Activated naive CD8-positive, alpha-beta T cell treated with anti-CD3 and anti-CD28 coated beads, Interleukin-2, amount 10 ng/mL, durations not matched to agents 7 days and 5 days (primary cell): ENCODE measurements at places on chromosomes 6 and 20. TPM values are rescaled to one million over a fixed set of nuclear protein-coding genes. Genes with fewer than 3 reads are reported as not detected.
A peak's percentile ranks its signal among the peaks of the same experiment; 100 is the strongest.

LPA gene
- not detected for total RNA-seq

GGTLC1 gene
- not detected for total RNA-seq

ANKRD66 gene
- total RNA-seq, result not detected

BPIFA1 gene
- total RNA-seq, result not detected

- DNase-seq, result no peak
Measured at GRCh38 chr20:13788167-13788834, 3.5 kb downstream of the NDUFAF5 start.

GRCh38 chr20:47099825-47100441 is 205.3 kb downstream of the EYA2 start:
- no peak for DNase-seq

- no peak for DNase-seq
Measured at GRCh38 chr20:61569825-61570224, 317.8 kb downstream of the CDH4 start.

DNA sequence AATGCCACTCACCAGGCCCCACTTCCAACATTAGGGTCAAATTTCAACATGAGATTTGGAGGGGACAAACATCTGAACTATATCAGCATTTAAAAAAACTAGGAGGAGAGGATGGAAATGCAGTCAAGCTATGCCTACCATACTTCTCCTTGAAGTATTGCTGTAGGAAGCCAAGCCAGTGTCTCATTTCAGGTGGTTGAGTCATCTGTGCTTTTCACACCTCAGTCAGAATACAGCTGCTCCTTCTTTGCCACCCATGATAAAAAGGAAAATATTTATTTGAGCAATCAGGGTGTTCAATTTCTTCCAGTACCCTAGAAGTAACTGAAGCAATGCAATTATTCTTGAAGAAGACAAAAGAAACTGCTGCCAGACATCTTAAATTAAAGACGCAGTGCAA is 47.0 kb upstream of the EEF1E1 start:
- DNase-seq, result no peak

GRCh38 chr6:7546020-7546369 is 4.5 kb downstream of the DSP start:
- DNase-seq, result no peak

DNA sequence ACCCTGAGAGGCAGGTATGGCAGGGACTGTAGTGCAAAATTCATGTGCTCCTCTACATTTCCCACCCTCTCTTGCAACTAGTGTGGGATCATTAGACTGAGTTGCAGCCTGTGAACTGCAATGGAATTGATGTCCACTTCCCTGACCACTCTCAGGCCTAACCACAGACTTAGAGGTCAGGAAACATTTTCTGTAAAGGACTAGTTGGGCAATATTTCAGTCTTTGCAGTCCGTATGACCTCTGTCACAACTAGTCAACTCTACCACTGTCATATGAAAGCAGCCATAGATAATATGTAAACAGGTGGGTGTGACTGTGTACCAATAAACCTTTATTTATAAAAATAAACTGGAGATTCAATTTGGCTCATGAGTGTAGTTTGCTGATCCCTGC is 134.4 kb upstream of the TOP1 start:
- no peak for DNase-seq

DNA sequence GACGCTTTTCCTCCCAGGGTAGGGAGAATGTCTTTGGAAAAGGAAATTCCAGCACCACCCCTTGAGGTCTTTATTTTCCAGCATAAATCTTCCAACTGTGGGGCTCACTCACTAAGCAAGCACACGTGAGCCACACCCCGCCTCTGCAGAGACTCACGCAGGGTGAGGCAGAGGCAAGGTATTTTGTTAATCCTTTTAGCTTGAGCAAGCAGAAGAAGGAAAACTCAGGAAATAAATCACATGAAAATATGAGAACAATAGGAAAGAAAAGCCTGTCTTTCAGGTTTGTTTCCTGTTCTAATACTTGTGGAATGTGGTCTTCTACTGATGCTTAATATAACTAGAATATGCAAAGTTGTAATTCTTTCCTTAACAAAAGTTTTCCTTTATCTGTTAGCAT is 4.1 kb upstream of the PHACTR2 start:
- no peak for DNase-seq

GRCh38 chr6:1654054-1654453 is 44.3 kb downstream of the FOXC1 start:
- DNase-seq, result no peak

DNA sequence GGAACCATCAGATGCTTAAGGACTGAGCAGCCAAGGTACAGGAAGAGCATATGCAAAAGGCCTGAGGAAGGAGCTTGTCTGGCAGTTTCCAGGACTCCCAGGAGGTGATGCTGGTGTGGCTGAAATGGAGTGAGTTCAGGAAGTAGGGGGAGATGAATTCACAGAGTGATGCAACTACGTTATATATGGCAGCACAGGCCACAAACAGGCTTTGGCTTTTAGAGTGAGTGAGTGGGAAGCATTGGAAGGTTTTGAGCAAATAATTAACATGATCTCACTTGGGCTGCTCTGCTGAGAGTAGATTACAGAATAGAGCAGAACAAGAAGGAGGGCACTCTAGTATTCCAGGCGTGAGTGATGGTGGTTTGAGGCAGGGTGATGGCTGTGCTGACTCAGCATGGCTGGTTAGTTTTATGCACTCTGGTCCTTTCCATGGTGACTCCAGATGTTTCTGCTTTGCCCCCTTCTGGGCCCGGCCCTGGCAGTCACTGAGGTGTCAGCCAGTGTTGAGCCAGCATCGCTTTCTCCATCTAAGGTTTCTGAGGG is 6.5 kb downstream of the BTN2A2 start:
- no peak for DNase-seq

DNA sequence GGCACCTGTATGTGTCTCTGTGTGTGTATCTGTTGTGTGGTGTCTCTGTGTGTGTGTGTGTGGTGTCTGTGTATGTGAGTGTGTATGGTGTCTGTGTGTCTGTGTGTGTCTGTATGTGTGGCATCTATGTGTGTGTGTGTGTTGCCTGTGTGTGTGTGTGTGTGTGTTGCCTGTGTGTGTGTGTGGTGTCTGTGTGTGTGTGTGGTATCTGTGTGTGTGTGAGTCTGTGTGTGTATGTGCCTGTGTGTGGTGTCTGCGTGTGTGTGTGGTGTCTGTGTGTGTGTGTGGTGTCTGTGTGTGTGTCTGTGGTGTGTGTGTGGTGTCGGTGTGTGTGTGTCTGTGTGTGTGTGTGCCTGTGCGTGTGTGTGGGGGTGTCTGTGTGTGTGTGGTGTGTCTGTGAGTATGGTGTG is 31.7 kb upstream of the VEGFA start:
- peak; percentile 4 for DNase-seq
